ENCODE measurements at places on chromosomes 11 and 22.
A peak's percentile ranks its signal among the peaks of the same experiment; 100 is the strongest.

DNA sequence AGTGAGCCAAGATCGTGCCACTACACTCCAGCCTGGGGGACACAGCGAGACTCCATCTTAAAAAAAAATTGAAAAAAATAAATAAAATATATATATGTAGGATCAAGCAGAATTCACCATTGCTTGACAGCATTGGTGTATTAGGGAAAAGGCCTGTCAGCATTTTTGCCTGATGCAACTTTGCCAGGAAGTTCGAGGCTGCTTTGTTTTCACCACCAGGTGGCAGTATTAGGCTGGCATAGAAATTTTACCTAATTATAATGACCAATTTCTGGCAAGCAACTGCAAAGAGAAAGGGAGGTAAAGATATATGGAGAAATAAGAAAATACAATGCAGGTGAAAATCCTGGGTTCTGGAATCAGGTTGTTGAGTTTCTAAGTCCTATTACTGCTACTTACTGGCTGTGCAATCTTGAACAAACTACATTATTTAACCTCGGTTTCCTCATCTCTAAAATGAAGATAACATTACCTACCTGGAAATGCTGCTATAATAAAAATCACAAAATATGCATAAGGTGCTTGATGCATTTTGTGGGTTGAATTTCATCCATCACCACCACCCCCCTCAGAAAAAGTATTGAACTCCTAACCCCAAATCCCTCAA lies 24.7 kb downstream of the LAYN start:
- peak; percentile 68 for DNase-seq

GRCh38 chr11:46649180-46649738 lies 31.9 kb downstream of the ATG13 start:
- DNase-seq: no peak

- DNase-seq: no peak
Observed at GRCh38 chr11:8477680-8478079, 116.3 kb downstream of the STK33 start.

DNA sequence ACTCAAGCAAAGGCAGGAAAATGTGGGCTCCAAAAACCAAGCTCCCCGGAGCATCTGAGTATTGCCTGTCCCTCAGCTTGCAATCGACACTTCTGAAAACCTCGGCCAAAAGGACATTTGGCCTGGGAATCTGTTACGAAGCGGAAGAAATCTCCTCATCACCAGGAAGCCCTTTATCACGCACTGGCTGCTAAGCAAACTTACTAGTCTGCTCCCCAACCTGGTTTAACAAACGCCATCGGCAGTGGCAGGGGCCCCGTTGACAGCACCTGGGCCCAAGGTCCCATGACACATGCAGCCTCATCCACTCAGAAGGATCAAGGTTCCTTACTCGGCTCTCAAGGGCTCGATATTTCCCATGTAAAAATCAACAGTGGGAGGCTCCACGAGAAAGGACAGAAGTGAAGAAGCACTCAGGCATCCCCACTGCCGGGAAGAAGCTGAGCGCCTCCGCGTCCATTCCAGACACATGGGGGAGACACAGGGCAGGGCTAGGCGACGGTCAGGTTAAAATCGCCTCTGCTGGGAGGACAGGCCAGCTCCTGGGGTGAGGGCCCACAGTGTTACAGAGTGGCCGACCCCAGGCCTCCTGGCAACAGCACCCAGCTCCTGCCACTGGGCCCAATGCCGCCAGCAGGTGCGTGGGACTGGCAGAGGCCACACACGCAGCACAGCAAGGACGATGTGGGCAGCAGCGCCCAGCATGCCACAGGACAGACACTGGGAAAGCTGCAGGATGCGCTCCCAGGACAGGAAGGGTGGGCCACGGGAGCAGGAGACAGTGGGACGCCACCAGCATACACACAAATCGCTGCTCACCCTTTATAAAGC lies 27.1 kb downstream of the BRD1 start:
- DNase-seq: no peak

GRCh38 chr22:30516273-30516672 lies 10.8 kb upstream of the SEC14L4 start:
- DNase-seq: no peak

DNA sequence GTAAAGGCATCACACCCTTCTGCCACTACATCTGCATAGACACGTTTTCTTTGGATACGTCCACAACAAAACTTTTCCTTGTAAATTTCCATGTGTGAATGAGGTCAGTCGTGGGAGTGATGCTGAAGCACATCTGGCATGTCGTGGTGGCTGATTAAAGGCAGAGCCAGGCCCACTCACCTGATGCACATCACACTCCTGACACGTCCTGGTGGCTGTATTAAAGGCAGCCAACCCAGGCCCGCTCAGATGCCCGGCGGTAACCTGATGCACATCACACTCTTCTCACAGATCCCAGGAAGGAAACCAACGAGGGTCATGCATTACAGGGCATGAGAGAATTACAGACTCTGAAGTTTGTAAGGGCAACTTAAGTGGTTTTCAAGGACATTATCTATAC lies 321.6 kb upstream of the B3GAT1 start:
- DNase-seq: no peak

DNA sequence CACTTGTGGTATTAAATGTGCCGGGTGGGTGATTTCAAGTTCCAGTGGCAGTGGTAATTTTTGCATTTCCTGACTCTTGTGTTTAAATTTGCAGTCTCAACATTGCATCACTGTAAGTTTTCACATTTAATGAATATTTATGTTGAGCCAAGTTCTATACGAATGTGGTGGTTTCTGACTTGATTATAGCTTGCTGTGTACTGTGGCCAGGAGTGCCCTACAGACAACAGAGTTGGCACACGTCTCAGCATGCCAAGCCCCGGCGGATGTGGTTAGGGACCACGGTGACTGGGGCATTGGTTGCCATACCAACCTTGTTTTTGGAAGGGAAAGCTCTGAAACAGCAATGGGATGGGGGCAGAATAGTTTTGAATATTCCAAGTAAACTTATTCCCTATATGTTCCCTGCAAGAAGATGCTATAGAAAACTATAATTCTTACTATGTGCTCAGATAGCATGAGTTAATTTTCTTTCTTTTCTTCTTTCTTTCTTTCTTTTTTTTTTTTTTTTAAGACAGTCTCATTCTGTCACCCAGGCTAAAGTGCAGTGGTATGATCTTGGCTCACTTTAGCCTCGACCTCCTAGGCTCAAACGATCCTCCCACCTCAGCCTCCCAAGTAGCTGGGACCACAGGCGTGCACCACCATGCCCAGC lies 16.0 kb downstream of the ZNRF3 start:
- no peak for DNase-seq

- no peak for DNase-seq
Observed at GRCh38 chr22:39871008-39871798, 22.4 kb downstream of the ENTHD1 start.

GRCh38 chr11:135002236-135002635 lies 590.2 kb upstream of the B3GAT1 start:
- no peak for DNase-seq

DNA sequence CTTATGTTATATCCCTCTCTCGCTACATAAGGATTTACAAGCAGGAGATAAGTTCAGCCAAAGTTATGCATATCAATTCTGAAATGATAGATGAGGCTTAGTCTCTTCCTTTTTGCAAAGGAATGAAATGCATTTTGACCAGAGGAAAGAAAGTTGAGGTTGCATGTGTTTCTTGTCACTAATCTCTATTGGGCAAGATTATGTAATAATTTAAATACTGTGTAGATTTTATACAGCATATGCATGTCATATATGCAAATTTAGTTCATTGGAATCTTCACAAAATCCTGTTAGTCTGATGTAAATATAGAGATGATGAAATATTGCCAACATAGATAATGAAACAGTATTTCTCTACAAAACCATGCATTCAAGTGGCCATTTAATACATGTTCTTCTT lies 858.7 kb upstream of the RAG2 start:
- DNase-seq: no peak

GRCh38 chr22:19287076-19287707 lies 4.3 kb downstream of the CLTCL1 start:
- no peak for DNase-seq

DNA sequence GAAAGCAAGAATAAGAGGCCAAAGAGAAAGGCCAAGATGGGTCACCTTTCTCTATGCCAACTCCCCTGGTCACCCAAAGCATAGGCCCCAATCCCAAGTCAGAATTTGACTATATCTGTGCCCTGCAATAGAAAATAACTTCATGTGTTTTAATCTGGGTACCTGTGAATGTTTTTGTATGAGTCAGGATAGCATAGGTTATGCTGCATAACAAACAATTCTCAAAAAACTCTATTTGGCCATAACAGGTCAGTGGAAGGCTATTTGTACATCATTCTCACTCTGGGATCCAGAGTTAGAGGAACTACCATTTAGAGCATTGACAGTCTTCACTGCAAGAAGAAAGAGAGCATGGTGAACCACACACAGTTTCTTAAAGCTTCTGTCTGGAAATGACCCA lies 167.3 kb downstream of the DBX1 start:
- no peak for DNase-seq

GRCh38 chr11:7197469-7197868 lies 54.2 kb upstream of the SYT9 start:
- no peak for DNase-seq

DNA sequence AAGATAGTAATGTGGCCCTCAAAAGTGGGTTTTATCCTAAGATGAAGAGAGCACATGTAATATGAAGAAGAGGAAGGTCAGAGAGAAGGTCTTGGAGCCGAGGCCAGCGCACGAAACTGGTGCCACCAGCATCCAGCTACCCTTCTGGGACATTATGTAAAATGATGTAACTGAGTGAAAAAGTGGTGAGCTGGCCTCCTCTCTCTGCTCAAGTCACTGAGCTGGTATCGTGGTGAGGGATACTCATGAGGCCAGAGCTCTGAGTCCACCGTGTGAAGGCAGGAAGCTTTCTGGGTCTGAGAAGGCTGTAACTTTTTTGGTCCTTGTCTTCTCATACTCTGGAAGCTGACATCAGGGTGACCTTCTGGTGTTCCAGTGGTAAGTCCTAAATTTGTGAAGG lies 25.1 kb downstream of the RNF185 start:
- no peak for DNase-seq

DNA sequence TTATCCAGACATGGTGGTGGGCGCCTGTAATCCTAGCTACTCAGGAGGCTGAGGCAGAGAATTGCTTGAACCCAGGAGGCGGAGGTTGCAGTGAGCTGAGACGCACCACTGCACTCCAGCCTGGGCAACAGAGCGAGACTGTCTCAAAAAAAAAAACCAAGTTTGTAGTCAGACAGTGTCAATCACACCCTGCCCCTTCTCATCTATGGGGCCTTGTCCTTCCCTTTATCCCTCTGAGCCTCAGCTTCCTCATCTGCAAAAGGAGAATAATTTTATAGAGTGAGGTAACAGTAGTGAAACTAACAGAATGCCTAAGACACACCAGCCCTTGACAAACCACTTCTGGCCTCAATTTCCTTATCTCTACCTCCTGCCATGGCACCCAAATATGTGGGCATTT lies 10.7 kb downstream of the BCL9L start:
- no peak for DNase-seq

- DNase-seq: no peak
Observed at GRCh38 chr11:59545179-59546020, 34.1 kb downstream of the OR4D9 start.

- peak; percentile 85 for DNase-seq
Observed at GRCh38 chr11:67504950-67505581, at the start of gene PITPNM1. Gene PITPNM1, minus strand, starts transcription at chr11:67505363. Its CDS starts 1,183 bp downstream, at chr11:67504180.

DNA sequence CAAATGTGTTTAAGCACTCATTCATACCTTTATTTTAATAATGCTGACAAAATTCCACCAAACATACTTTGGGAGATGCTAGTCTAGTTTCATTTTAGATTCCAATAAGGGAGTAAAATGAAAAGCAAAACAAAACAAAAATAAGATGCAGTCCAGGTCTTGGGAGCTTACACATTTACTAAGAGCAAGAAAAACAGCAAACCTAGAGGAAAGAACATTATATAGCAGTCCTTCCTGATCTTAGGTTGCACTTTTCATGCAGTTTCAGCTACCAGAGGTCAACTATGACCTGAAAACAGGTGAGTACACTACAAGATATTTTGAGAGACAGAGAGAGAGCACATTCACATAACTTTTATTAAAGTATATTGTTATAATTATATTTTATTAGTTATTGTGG lies 1100.9 kb downstream of the DLG2 start:
- no peak for DNase-seq

DNA sequence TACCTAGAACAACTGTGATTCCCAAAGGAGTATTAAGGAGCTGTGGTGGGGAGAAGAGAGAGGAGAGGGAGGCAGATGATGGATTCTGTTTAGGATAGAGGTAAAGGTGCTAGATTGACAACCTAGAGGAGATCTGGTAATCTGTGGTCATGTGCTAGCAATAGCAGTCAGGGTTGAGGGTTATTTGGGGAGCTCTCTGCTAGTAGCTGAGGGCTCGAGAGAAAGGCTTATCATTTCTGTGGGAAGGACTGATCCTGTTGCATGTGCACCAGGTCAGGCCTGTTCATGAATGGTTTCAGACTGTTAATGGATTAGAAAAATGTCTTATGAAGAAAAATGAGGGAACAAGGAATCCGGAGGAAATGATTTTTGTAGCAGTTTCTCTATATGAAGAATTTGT lies 63.2 kb downstream of the MTMR3 start:
- DNase-seq: no peak

GRCh38 chr11:21634491-21634890 lies 558.4 kb upstream of the ANO5 start:
- no peak for DNase-seq

GRCh38 chr11:124339396-124340141 lies 19.6 kb upstream of the OR8D2 start:
- DNase-seq: no peak

DNA sequence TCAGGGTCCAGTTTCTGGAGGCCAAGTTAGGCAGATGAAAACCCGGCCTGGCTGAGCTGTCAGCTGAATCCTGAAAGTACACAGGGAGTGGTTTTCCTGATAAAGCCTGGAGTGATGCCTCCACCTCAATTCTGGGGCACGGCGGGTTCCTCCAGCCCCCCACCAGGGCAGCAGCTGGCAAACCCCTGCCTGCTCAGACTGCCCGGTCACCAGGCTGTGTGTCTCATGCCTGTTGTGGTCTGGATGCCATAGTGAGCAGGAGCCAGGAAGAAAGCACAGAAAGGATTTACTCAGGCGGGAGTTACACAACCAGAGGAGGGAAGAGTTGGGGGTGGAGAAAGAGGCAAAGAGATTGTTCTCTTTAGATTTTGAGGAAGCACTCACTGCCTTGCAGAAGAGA lies 119.9 kb upstream of the RASSF10 start:
- DNase-seq: no peak

DNA sequence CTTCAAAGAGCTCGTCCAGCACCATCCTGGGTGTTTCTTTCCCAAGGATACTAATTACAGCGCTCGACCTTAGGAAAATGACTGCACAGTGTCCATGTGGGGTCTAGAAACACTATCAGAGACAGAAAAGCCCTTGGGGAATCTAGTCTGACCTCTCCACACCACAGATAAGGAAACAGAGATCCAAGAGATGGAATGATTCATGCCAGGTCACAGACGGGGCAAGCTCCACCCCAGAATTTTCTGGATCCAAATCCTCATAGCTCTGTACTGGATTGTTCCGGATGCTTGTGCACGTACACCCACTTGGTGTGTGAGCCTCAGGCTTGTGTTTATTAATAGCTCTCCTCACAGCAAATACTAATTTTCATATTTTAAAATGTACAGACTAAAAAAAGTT lies 11.3 kb downstream of the ABTB2 start:
- DNase-seq: no peak

GRCh38 chr11:19714387-19715363 lies 2.0 kb downstream of the NAV2 start:
- DNase-seq: peak; percentile 37

- no peak for DNase-seq
Observed at GRCh38 chr22:40479887-40480538, 109.6 kb downstream of the SGSM3 start.

GRCh38 chr11:64880240-64881001 lies 2.0 kb upstream of the EHD1 start:
- no peak for DNase-seq

GRCh38 chr11:126102436-126102981 lies 39.8 kb upstream of the CDON start:
- DNase-seq: no peak

Data from nephron progenitor cell (in vitro differentiated cells).